ENCODE measurements at places on chromosomes 16 and 17. TPM values are rescaled to one million over a fixed set of nuclear protein-coding genes. Genes with fewer than 3 reads are reported as not detected.

The UTS2R gene
- total RNA-seq = not detected

The ENPP7 gene
- not detected for total RNA-seq

The GPT2 gene
- 19.6 TPM for total RNA-seq

The CRISPLD2 gene
- 3.3 TPM for total RNA-seq

The SMIM36 gene
- not detected for total RNA-seq

The C17orf78 gene
- not detected for total RNA-seq

The HERPUD1 gene
- 42.0 TPM for total RNA-seq

The CMTM2 gene
- not detected for total RNA-seq

The NLRP1 gene
- total RNA-seq = 85.6 TPM

The CLEC19A gene
- under 0.01 TPM for total RNA-seq

The KRTAP17-1 gene
- total RNA-seq = not detected

The TM4SF5 gene
- not detected for total RNA-seq

The CXCL16 gene
- under 0.01 TPM for total RNA-seq

The WNK4 gene
- total RNA-seq = 0.41 TPM

The HS3ST6 gene
- not detected for total RNA-seq

The PRCD gene
- 2.4 TPM for total RNA-seq

The ARHGAP27 gene
- 1.2 TPM for total RNA-seq

The HOXB3 gene
- total RNA-seq = not detected

The HOXB1 gene
- not detected for total RNA-seq

The HOXB7 gene
- total RNA-seq = not detected

The ETV4 gene
- total RNA-seq = 0.41 TPM
